Right ventricle myocardium superior (tissue), 1 donor: ENCODE measurements at places on chromosomes 7 and 10. TPM values are rescaled to one million over a fixed set of nuclear protein-coding genes. Genes with fewer than 3 reads are reported as not detected.

GRCh38 chr10:116606061-116606483 lies 14.7 kb upstream of the PNLIPRP2 start:
- DNase-seq: no peak

DNA sequence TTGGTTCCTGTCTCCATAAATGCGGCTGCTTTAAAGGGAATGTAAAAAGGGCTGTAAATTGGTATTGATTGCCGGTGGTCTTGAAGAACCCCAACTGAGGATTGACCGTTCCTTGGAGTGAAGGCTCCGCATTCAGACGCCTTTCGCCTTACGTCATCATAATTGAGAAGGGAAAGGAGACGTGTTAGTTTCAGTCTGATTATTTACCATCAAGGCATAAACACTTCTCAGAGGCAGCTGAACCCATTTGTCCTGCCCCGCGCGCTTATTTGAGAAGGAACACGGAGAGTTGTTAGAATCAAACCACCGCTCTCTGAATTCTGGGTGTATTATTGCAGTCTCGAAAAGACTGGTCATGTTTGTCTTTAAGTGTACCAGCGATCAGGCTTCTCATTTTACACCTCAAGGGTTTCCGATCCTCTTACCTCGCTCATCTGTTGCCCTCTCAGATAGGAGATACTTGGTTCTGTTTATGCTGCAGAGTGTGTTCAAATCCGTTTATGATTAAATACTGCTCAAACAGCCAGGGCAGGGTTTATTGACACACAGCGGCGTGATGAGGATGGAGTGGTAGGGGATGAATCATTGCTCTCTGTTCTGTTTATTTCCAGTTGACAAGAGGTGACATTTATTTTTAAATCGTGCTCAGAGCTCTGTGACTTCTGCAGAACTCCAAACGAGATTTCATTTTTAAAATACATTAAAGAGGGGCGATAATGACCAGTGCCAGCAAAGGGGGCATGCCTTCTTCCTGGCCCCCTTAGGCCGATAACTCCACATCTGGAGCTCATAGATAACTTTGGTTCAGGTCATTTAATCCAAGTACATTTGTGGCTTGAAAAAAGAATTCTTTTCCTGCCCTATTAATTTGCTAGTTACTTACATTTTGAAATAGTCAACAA lies 30.4 kb downstream of the FOXK1 start:
- DNase-seq: no peak

DNA sequence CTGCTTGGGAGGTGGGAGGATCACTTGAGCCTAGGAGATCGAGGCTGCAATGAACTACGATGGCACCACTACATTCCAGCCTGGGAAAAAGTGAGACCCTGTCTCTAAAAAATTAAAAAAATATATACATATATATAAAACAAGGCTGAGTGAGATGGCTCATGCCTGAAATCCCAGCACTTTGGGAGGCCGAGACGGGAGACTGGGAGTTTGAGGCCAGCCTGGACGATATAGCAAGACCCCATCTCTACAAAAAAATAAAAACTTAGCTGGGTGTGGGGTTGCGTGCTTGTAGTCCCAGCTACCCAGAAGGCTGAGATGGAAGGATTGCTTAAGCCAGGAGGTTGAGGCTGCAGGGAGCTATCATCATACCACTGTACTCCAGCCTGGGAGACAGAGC lies 87.6 kb downstream of the CARD11 start:
- DNase-seq: no peak

DNA sequence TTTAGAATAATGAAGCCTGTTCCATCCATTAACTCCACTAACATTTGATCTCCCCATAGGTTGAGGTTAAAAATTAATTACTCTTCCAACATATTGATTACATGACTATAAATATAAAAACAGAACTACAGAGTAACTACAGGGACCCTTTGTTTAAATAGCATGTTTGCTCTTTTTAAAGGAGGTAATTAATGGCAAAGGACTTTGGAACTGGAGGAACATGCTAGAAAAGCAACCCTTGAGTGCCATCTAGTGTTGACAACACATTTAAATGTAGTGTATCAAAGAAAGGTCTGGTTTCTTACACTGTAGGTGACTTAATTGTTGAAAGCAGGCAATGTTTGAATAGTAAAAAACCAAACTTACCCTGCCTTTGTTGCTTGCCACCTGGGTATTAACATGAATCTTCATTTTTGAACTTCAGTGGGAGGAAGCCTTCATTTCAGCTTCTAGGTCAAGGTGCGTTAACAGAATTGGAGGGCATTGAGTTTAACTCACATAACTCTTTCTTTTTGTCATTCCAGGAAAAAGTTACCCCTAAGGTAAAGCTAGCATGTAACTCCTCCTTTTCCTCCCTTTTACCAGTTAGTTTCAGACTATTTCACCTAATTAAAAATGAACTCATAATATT lies 52.6 kb upstream of the CAPZA2 start:
- no peak for DNase-seq

DNA sequence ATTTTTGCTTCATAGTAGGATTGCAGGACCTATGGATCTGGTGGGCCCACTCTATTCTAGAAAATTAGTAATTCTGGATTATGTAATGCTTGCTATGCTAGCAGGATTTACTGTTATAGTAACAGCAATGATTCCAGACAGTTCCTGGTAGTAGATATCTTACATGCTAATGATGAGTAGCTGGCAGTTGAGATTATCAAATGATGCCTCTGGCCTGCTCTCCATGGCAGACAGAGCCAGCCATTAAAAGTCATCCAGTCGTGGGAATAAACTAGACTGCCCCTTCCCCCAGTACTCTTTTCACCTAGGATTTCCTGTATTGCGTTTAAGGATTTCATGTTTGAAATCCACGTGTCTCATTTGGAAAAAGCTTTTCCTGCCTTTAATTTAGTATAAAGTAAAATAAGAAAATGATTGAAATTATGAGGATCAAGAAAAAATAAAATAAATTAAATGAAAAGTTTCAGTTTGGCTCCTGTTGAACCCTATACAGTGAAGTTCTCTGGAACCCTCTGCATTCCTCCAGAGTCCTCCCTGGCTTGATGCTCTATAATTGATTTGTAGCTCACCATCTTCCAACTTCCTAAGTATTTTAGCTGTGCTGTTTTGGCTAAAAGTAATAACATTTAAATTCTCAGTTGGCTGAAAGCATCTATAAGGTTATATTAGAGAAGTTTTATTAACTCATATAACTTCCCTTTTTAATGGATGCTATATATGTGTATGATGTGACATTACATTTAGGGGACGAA lies 14.6 kb downstream of the UMAD1 start:
- DNase-seq: no peak

DNA sequence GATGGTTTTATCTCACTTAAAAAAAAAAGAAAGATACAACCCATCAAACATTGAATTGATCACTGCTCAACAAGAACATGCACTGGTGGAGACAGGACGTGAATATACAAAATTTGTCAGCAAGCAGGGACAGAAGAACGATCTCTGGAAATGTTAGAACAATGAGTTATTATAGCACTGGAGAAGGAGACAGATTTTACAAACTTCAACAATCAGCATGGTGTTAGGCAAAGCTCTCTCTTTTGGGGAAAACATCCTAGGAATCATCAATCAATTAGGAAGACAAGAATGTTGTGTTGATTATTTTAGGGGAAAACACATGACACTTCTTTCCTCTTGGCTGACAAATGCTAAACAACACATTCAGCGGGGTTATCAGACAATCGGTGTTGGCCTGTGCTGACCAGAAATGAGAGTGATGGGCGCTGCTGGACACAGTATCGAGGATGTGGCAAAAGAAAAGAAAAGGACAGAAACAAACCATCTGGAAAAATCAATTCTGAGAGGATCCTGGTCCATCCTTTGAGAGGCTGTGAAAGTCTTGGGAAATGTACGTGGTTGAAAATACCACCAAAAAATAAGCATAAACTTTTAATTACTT lies 103.9 kb downstream of the RAPGEF5 start:
- no peak for DNase-seq

DNA sequence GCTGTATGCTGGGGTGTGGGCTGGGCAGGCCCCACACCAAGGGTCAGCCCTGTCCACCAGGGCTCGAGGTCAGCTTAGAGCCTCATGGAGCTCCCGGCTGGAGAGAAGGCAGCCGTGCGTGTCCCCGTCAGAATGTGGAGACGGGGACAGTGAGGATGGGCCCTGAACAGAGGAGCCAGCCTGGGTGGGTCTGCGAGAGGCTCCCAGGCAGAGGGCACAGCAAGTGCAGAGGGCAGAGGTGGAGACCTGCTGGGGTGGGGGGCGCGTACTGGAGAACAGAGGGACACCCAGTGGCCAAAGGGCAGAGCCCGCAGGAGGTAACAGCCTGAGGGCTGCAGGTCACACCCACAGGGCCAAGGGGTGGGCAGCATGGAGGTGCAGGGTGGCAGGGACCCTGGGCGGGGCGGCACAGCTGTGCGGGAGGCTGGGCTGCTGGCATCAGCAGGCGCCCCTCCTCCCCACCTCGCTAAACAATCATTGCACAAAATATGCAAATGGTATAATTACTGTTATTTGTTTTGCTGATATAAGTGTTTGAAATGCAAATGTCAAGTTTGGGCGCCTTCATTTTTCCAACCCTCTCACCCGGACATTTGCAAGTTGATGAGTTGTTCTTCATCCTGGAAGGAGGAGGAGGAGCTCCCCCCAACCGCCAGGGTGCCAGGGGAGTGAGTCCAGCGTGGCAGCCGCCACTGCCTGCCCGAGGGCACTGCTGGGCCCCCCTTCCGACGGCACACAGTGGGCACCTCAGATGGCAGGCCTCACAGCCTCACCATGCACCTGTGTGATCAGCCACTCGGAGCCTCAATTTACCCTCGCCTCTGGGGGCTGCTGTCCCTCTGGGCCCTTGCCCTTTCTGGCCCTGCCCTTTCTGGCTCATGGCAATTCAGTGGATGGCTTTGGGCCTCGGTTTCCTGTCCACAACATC lies 35.0 kb downstream of the ELFN1 start:
- DNase-seq: no peak

The UCMA gene
- total RNA-seq: not detected

The EPHB4 gene
- 22.1 TPM for total RNA-seq

The ADAM22 gene
- 1.3 TPM for total RNA-seq
